ENCODE measurements at places on chromosomes 16 and 17. TPM values are rescaled to one million over a fixed set of nuclear protein-coding genes. Genes with fewer than 3 reads are reported as not detected.

- no peak for DNase-seq
Measured at GRCh38 chr17:75468291-75468754, 11.9 kb downstream of the TMEM94 start.

- DNase-seq = no peak
Measured at GRCh38 chr17:411421-412120, 59.0 kb upstream of the RPH3AL start.

- no peak for DNase-seq
Measured at GRCh38 chr17:77640916-77641605, 317.4 kb upstream of the TNRC6C start.

GRCh38 chr17:49523706-49524472 lies 28.8 kb downstream of the NGFR start:
- peak; percentile 53 for DNase-seq

- peak; percentile 78 for DNase-seq
Measured at GRCh38 chr16:73385696-73386095, 337.8 kb upstream of the ZFHX3 start.

DNA sequence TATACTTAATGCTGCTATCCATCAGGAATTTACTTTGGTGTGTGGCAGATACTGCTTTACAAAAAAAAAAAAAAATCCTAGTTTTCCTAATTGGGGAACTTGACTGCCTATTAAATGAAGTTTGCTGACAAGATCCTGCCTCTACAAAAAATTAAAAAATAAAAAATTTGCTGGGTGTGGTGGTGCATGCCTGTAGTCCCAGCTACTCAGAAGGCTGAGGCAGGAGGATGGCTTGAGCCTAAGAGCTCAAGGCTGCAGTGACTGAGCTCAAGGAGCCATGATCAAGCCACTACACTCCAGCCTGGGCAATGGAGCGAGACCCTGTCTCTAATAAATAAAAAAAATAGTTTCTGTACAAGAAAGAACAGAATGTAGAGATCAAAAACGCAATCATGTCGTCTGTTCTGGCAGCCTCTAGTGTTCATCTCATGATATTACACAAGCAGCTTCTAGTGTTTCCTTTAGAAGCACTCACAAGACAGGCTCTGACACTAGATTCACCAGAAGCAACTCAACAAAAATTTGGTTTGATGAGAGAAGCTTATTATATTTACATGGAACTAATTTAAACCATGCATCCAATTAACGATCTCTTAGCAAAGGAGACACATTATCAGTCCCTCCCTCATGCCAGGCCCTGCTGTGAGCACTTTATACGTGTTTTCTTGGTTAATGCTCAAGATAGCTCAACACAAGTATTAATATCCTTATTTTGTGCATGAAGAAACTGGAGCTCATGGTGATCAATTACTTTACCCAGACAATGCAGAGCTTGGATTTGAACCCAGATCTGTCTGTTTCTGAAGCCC lies 6.8 kb upstream of the KRTAP17-1 start:
- peak; percentile 45 for DNase-seq

DNA sequence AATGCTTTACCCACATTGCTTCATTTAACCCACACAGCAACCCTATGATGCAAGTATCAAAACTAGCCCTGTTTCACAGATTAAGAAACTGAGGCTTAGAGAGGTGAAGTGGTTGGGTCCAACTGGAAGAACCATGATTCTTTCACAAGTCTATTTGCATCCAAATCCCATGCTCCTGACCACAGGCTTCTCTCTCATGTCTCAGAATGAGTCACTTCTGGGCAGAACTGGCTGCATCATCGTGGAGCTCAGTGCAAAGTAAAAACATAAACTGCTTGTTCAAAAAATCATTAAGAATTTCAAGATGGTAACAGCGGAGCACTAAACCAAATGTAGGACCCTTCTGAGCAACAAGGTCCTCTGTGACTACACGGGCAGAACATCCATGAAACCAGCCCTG lies 20.2 kb upstream of the CES1 start:
- no peak for DNase-seq

DNA sequence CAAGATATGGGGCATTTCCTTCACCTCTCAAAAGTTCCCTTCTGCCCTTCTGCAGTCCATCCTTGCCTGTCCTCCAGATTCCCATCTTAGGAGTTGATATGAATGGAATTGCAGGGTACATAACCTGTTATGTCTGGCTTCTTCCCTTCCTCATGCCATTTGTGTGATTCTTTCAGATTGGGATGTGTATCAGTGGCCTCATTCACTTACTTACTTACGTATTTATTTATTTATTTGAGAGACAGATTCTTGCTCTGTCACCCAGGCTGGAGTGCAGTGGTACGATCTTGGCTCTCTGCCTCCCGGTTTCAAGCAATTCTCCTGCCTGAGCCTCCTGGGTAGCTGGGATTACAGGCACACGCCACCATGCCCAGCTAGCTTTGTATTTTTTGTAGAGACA lies 6.2 kb upstream of the TMEM94 start:
- no peak for DNase-seq

- no peak for DNase-seq
Measured at GRCh38 chr16:66873685-66874055, 6.6 kb upstream of the PDP2 start.

DNA sequence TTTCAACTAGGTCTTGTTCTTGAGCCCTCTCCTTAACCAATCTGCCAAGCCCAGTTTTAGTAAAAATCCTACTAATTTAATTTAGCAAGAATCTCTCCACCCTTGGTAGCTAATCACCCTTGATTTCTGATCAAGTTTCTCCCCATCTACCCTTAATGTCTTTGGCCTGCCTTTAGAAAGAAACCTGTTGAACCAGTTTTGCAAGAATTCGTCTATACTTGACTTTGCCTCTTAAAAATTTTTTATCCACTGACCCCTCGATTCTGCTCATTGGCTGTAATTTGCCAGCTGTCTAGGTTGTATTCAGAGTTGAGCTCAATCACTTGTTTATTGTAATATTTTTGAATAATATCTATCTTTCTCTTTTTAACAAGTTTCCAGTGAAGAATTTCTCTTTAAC lies 1138.5 kb downstream of the CDH11 start:
- DNase-seq = no peak

- no peak for DNase-seq
Measured at GRCh38 chr16:27110524-27110896, 43.8 kb downstream of the C16orf82 start.

Gene RAB40C
- total RNA-seq = 21.3 TPM

Gene P2RX1
- total RNA-seq = not detected

Gene ESRP2
- 59.7 TPM for total RNA-seq

Gene AURKB
- 67.7 TPM for total RNA-seq

Measured in endodermal cell (in vitro differentiated cells).